ENCODE measurements at places on chromosomes 2 and 18.

DNA sequence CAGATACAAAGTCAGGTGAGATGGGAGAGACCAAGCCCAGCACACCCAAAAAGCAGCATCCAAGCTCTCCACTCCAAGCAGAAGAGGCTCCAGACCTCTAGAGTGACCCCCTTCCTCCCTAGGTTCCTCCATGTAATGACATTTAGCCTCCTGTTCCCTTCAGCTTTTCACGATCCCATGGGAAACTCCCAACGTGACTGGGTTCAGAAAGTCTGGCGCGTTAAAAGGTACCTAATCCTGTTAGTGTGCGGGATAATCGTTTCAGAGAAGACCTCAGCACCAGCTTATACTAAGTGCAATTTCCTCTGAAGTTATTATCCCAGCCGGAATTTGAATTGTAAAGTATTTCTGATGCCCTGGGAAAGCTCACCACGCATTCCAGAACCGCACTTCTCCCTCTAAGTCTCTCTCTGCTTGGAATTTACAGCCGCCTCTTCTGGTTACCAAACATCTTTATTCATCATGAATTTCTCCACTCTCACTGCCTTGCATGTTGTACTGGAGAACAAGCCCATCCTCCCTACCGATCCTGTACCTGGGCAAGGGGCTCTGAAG lies 46.9 kb downstream of the CCBE1 start:
- DNase-seq: no peak

GRCh38 chr18:41526054-41526453 lies 429.0 kb upstream of the PIK3C3 start:
- no peak for DNase-seq

GRCh38 chr18:67854340-67854739 lies 337.8 kb upstream of the DSEL start:
- no peak for DNase-seq

DNA sequence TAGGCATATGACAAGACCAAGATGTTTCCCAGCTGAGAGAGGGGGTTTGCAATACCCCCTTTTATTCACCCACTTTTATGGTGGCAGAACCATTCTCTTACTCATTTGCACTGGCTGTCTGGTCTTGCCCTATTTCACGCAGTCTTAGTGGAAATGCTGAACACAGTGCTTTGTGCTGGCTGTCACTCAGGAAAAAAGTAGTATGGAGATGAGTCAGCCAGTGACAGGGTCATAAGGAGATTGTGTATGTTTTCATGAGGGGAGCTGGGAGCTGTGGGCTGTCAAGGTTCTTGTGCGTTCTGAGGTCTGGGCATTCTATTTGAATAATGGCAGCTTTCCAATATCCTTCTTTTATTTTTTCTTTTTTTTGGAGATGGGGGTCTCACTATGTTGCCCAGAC lies 10.9 kb upstream of the CNRIP1 start:
- no peak for DNase-seq

- no peak for DNase-seq
Observed at GRCh38 chr2:33476793-33477190, 343 bp downstream of the RASGRP3 start.

DNA sequence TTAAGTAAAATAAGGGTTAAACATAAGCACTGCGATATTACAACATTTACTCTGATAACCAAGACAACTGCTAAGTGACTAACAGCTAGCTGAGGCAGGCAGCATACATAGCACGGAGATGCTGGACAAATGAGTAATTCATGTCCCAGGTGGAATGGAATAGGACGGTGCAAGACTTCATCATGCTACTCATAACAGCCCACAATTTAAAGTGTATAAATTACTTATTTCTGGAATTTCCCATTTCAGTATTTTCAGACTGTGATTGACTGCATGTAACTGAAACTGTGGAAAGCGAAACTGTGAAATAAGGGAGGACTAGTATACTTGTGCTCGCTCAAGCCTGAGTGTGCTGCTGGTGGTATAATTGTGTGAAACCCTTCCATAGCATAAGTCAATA lies 12.9 kb downstream of the IER3IP1 start:
- no peak for DNase-seq

- DNase-seq: no peak
Observed at GRCh38 chr2:216756435-216756834, 61.1 kb upstream of the IGFBP5 start.

DNA sequence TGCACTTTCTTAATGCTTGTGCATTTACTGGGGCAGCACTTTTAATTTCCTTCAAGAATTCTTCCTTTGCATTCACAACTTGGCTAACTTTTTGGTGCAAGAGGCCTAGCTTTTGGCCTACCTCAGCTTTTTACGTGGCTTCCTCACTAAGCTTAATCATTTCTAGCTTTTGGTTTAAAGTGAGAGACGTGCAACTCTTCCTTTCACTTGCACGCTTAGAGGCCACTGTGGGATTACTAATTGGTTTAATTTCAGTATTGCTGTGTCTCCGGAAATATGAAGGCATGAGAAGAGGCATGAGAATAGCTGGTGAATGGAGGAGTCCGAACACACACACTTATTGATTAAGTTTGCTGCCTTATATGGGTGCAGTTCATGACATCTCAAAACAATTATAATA lies 354.1 kb downstream of the DLGAP1 start:
- no peak for DNase-seq

GRCh38 chr2:157468931-157469708 lies 25.2 kb upstream of the CYTIP start:
- no peak for DNase-seq

- DNase-seq: no peak
Observed at GRCh38 chr2:70729647-70730046, 38.4 kb downstream of the ADD2 start.

DNA sequence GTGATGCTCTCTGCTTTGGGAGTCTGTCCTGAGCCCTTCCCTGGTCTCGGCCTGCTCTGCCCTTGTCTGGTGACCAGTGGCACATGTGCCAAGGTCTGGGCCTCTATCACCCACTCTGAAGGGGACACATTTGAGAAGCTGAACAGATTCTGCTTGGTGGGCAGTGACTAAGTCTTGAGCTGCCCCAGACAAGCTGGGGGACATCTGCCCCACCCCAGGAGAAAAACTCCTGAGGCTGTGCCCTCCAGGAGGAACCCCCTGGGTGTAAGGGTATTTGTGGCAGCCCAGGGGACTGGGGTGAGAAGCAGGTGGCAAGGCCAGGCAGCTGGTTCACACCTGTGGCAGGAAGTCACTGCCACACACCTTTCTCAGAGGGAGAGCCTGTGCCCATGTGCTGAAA lies 342.1 kb downstream of the DYSF start:
- no peak for DNase-seq

DNA sequence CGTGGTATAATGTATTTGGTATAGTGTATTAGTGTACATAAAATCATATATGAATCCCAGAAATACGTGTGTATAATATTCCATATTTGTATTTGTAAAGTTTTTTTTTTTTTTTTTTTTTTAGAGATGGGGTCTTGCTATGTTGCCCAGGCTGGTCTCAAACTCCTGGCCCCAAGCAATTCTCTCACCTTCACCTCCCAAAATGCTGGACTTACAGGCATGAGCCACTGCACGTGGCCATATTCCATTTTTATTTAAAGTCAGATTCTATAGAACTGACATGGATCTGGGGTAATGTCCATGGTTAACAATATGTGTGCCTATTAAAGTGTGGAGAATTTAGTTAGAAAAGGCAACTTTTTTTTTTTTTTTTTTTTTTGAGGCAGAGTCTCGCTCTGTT lies 71.5 kb downstream of the ANTXR1 start:
- no peak for DNase-seq

GRCh38 chr2:3604207-3604877 lies 9.4 kb downstream of the COLEC11 start:
- no peak for DNase-seq

DNA sequence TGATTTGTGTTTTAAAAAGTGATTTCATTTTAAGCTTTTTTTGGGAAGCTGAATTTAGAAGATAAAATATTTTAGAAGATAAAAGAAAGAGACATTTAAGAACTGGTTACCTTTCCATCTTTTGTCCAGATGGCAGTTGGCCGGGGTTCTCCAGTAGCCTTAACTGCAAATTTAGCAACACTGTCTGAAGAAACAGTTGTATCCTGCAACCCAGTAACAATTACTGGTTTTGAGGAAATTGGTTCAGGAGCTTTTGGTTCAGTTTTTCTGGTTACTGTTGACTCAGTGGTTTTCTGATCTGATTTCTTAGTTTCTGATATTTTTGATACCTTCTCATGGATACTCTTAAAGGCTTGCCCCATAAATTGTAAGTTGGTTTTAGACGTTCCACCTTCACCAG lies 49.9 kb downstream of the PLEKHA3 start:
- no peak for DNase-seq

DNA sequence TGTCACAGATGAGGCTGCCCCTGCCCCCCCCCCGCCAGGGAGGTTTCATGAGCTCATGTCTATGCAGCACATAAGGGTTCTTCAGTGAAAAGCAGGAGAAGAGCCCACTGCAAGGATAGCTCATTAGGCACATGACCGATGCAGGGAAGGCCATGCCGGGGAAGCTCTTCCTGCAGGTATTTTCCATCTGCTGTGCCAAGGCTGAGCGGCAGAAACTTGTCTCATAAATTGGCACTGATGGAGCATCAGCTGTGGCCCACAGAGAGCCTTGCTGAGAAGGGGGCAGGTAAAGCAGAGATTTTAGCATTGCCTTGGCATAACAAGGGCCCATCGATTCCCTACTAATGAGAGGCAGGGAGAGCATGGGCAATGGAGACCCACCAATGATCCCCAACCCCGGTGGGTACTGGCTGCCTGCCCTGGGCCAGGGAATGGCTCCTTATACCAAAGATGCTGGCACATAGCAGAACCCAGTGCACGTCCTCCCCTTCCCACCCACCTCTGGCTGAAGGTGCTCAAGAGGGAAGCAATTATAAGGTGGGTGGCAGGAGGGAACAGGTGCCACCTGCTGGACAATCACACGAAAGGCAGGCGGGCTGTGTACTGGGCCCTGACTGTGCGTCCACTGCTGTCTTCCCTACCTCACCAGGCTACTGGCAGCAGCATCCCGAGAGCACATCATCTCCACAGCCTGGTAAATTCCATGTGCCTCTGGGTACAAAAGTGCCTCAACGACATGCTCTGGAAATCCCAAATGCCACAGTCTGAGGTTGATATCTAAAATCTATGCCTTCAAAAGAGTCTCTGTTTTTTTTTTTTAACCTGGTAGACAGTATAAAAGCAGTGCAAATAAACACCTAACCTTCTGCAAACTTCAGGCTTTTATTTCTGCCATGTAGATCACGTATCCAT lies 41.4 kb downstream of the STEAP3 start:
- no peak for DNase-seq

- no peak for DNase-seq
Observed at GRCh38 chr2:83703598-83703997, 755.5 kb downstream of the SUCLG1 start.

GRCh38 chr2:165440367-165440766 lies 29.1 kb upstream of the CSRNP3 start:
- DNase-seq: peak; percentile 91

GRCh38 chr2:196337208-196337953 lies 166.0 kb upstream of the STK17B start:
- DNase-seq: no peak

DNA sequence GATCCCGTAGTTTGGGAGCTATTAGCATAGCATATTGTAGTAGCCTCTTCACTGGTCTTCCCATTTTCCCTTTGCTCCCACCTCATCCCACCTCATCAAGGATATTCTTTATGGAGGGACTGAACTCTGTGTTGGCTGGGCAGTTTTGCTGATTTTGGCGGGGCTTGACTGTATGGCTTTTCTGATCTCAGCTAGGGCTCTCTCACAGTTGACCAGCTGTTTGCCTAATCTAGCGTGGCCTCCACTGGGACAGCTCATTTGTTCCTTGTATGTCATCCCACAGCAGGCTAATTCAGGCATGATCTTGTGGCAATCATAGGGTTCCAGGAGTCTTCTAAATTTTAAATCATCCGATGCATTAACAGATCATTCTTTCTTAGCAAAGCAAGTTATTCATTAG lies 30.2 kb upstream of the MTX2 start:
- no peak for DNase-seq

DNA sequence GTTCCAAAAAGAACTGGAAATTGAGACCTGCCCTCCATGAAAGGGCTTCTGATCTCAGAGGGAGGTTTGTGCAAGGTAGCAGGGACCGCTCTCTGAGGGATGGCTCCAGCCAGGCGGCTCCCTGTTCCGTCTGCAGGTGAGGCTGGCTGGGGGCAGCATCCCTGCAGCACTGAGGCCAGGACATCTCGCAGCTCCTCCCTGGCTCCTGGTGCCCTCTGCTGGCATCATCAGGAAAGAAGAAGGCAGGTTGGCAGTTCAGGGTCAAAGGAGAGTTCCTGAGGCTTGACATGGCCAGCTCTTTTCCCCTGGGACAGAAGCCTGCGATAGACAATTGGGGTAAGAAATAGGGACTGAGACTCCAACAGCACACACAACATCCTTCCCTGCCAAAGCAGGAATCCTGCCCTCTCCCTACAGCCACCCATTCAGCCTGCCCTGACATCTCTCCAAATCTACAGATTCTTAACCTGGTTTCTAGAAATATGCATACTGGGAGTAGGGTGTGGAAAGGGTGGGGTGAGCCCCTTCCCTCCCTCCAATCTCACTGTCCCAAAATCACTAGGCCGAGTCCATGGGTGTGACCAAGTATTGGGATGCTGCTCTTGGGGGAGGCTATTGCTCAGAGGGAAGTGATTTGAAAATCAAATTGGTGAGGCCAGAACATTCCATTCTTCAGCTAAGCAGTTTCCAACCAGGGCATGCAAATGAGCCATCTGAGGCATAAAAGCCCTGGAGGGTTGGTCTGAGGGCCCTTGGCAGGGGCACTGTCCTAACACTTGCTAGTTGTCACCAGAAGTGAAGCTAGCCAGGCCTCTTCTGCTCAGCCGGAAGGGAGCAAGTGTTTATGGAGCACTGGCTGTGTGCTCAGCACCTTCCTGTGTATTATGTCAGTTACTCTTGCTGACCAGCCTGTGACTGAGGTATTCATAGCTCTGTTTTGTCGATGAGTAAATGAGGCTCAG lies 185.4 kb downstream of the TFCP2L1 start:
- DNase-seq: no peak

GRCh38 chr2:45919160-45919650 lies 267.7 kb downstream of the PRKCE start:
- DNase-seq: no peak

DNA sequence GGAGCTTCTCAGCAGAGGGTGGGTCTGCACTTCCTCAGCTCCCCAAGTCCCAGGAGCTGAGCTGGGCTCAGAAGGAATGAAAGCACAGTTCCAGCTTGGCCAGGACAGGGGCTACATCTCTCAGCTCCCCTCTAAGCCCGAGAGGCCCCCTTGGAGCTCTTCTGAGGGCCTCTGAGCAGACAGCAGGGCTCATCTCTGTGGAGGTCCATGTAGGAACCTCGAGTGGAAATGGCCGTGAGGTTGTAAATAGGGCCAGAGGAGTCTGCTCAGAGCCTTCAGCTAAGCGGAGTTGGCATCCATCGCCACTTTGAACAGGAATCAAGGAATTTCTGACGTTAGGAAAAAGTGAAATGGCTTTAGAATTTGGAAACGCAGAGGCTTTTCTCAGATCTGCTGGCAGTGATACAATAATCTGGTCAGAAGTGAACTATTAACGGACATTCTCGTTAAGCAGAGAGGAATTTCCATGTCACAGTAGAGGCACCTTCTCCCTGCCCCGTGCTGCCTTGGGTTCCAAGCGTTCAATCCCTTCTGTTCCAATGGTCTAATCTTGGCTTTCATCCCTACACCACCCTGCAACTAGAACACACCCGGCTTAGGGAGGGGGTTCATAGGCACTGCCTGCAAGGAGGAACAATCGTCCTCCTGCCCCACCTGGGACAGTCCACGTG lies 213.9 kb downstream of the NDUFA10 start:
- no peak for DNase-seq

- no peak for DNase-seq
Observed at GRCh38 chr2:235352541-235352940, 141.3 kb upstream of the AGAP1 start.

Data from SK-N-MC (cell line).